ENCODE measurements at places on chromosomes 7 and 10. TPM values are rescaled to one million over a fixed set of nuclear protein-coding genes. Genes with fewer than 3 reads are reported as not detected.
A peak's percentile ranks its signal among the peaks of the same experiment; 100 is the strongest.

GPR141 gene
- polyA plus RNA-seq = 0.43 TPM

ARHGEF5 gene
- 28.0 TPM for polyA plus RNA-seq

OR13A1 gene
- 0.04 TPM for polyA plus RNA-seq

- no peak for DNase-seq
Observed at GRCh38 chr10:86684331-86685097, 16.2 kb downstream of the LDB3 start.

DNA sequence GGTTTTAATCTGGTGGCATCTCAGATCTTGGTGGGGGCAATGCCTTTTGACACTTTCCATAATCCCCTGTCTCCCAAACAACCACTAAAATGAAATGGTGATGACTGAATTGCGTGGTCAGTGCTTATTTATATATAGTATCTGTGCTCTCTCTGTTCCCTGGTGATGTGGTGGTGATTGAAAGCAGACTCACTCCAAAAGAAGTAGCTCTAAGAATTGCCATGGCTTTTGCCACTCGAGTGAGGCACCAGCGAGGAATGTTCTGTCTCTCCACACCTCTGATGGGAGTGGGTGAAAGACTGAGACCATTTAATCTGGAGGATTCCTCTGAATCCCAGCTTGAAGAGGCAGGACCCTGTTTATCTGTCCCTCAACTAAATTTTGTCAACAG lies 2.8 kb downstream of the DUSP5 start:
- no peak for DNase-seq

DNA sequence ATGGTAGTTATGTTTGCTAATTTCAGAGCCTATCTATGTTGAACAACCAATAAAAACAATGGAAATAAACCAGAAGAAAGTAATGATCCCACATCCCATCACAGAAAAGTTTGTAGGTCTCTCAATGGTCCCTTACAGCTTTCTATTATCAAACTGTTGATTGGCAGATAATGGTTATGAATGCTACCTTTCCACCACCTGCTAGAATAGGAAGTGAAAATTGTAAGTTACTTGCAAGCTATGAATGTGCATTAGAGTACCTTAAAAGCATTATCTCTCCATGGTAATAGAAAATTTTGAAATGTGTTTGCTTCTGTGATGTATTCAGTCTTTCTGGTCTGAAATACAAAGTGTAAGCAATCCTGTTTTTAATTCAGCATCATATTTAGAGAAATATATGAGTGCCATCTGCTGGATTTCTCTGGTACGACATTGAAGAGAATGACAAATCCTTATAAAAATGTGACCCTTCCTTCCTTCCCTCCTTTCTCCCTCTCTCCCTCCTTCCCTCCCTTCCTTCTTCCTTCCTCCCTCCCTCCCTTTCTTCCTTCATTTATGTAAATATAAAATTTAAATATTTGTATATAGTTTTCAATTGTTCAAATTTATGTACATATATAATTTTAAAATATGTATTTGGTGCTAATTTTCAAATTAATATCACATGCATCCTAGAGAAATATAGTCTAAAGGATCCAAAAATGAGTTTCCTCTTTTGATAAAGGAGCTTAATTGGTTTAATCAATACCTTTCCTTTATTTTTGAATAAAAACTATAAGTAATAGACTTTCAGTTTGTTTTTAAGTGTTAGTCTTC lies 41.4 kb upstream of the PNLIPRP3 start:
- peak; percentile 28 for DNase-seq

GRCh38 chr10:21607907-21608306 lies 73.9 kb downstream of the MLLT10 start:
- DNase-seq = no peak

ITGA8 gene
- 59.3 TPM for polyA plus RNA-seq

DNA sequence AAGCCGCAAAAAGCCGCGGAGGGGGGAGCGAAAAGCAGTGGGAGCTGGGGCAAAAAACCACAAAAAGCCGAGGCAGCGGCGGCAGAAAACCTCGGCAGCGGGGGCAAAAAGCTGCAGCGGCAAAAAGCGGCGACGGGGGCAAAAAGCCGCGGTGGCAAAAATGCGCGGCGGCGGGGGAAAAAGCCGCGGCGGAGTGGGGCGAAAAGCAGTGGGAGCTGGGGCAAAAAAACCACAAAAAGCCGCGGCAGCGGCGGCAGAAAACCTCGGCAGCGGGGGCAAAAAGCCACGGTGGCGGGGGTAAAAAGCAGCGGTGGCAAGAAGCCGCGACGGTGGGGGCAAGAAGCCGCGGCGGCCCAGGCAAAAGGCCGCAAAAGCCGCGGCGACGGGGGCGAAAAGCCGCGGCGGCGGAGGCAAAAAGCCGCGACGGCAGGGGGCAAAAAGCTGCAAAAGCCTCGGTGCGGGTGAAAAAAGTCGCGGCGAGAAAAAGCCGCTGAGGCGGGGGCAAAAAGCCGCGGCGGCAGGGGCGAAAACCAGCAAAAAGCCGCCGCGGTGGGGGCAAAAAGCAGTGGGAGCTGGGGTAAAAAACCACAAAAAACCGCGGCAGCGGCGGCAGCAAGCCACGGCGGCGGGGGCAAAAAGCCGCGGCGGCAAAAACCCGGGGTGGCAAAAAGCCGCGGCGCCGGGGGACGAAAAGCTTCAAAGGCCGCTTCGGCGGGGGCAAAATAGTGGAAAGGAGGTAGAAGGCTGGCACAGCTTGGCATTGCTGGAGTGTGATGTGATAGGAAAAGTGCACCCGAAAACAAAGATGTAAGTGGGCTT lies 135.9 kb downstream of the ZNF92 start:
- DNase-seq = no peak

DNA sequence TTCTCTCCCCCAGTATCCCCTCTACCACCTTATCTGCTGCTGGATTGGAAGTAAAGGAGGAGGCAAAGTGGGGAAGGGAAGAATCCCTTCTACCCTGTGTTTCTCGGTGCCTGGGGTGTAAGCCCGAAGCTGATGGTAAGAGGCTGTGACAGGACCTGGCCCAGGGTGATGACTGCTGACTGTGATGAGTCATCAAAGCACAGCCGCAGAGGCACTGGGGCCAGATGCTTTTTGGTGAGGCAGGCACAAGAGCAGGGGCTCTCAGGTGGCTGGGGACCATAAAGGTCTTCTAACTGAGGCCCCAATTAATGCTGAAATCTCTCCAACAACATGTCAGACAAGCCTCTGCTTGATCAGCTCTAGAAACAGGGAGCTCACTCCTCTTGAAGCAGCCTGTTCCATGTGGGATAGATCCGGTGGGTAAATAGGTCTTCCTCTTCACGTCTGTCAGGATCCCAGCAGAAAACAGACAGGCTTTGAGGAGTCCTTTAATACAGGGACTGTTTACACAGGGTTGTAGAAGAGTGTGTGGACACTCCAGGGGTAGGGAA lies 86.1 kb upstream of the PCBD1 start:
- DNase-seq = no peak

RSPH10B2 gene
- 1.6 TPM for polyA plus RNA-seq

DNA sequence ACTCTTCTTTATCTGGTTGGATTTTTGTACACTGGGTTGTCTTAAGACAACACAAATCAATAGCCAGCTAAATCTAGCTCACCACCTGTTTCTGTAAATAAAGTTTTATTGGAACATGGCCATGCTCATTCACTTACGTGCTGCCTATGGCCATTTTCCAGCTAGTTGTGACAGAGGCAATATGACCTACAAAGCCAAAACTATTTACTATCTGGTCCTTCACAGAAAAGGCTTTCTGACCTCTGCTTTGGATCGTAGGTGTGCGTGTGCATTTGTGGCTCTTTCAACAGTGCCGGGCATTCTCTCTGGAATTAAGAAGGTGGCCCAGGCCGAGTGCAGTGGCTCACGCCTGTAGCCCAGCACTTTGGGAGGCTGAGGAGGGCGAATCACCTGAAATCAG lies 45.5 kb downstream of the NRAP start:
- DNase-seq = no peak

DNA sequence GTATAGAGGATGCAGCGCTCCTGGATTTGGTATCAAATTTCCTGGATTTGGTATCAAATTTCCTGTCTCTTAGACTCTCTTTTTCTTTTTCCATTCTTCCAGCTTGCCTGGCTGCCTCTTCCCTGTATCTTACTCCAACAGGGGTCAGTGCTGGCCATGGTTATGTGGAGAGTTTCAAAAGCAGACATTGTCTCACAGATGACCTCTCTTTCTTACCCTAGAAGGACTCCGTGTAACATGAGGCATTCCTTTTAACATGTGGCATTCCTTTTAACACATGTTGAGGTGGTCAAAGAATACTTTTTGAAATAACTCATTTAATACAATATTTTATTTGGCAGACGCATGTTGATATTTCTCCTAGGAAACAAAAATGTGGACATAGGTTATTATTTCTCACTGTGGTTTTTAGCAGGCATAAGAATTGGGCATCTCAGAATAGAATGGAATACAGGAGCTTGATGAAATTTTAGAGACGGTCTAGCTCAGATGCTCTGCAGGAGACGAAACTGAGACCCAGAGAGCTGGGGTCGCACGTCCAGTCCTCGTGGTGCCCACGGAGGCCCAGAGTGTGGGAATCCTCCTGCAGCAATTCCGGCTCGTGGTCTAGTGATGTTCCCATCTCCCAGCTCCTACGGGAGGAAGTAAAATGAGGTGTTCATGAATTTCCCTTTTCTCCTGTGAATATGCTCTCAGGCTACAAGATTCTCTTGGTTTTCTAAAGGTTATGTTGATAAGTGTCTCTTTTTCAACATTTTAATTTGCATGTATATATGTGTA lies 59.6 kb upstream of the PITRM1 start:
- DNase-seq = no peak

DNA sequence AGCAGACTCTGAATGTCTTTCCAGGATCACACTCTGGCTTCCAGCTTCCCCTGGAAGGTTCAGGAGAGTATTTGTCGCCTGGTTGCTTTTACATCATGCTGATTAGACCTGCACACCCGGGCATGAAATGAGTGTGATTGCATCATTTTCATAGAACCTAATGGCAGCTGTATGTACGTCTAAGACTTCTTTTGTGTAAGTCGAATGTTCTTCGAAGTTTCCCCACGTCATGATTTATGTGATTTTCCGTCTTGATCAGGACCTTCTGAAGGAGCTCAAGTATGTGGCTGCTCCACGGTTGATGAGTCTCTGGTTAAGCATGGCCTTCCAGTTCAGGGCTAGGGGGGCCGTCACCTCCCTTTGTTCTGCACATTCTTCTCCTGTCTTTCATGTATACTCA lies 4.5 kb downstream of the EIF4H start:
- no peak for DNase-seq

GRCh38 chr7:16929146-16929762 lies 47.5 kb upstream of the AGR3 start:
- no peak for DNase-seq

- DNase-seq = no peak
Observed at GRCh38 chr10:95698415-95698814, 4.7 kb upstream of the TCTN3 start.

ATAD1 gene
- 51.4 TPM for polyA plus RNA-seq

AOAH gene
- 3.1 TPM for polyA plus RNA-seq

AKR1C8 gene
- 0.36 TPM for polyA plus RNA-seq

DNA sequence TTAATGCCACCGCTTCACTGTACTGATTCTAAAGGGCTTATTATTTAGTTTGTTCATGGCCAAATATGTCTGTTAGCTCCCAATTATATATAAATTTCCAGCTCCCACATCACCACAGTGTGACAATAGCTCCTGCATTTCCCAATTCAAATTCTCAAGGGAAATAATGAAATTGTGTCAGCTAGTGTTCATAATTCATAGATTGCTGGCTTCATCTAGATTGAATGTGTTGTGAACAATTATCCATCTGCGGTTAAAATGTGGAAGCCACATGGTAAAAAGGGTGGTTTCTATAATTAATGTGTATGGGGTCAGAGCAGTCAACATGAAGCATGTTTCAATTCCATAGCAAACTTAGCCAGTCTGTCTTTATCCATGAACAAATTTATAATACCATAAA lies 154.3 kb downstream of the SEMA3E start:
- DNase-seq = no peak

DNA sequence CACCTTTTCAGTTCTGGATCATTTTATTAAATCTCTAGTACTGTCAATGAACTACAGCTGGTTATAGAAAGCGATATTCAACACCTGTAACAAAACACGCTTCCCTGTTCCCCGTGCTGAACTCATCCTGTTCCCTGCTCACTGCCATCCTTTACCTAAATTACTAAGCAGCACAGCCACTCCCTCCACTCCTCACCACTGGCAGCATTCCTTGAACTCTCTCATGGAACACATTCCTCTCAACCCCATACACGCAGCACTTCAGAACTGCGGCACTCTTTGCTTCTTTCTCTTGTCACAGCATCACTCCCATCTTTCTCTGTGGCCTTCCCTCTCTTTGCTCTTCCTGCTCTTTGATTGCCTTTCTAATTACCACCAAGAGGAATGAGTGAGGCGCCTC lies 27.4 kb downstream of the RELN start:
- DNase-seq = no peak

- DNase-seq = no peak
Observed at GRCh38 chr7:66277492-66277891, 72.4 kb downstream of the TPST1 start.

DNA sequence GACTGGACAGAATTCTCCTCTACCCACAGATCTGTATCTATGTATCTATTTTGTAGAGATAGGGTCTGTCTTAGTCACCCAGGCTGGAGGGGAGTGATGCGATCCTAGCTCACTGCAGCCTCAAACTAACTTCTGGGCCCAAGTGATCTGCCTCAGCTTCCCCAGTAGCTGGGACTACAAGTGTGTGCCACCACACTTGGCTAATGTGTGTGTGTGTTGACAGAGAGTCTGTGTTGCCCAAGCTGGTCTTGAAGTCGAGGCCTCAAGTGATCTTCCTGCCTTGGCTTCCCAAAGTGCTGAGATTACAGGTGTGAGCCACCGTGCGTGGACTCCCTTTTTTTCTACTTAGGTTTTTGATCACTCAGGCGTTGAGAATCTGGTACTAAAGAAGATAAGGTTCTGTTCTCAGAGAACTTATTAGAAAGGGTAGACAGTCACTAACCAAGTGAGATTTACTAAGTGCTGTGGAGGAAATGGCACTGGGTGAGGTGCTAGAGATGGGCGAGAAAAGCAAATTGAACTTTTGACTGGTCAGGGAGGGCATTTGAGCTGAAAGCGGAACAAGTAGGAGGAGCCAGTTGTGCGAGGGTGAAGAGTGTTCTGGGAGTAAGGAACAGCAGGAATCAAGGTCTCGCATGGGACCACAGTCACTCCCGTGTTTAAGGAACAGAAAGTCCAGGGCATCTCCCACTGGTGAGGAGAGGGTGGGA lies 18.0 kb downstream of the NDUFB2 start:
- DNase-seq = no peak

GRCh38 chr10:123573236-123574108 lies 92.7 kb upstream of the GPR26 start:
- DNase-seq = no peak

DNA sequence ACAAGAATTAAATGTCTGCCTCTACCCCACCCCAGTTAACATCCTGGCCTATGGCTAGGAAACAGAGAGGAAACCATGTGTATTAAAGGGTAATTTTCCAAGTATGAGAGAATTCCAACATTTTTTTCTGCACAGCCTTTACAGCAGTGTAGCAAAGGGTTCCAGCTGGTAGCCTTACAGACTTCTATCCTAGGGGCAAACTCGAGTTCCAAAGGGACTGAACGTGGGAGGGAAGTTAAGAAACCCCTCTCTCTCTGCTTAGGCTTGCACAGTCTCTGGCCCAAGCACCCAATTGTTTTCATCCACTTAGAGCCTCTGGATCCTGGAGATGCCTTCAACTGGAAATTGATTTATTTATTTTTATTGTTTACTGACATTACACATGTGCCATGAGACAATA lies 60.3 kb downstream of the SLC16A12 start:
- DNase-seq = no peak
